ENCODE measurements at places on chromosomes 12 and 14. TPM values are rescaled to one million over a fixed set of nuclear protein-coding genes. Genes with fewer than 3 reads are reported as not detected.
A peak's percentile ranks its signal among the peaks of the same experiment; 100 is the strongest.

DNA sequence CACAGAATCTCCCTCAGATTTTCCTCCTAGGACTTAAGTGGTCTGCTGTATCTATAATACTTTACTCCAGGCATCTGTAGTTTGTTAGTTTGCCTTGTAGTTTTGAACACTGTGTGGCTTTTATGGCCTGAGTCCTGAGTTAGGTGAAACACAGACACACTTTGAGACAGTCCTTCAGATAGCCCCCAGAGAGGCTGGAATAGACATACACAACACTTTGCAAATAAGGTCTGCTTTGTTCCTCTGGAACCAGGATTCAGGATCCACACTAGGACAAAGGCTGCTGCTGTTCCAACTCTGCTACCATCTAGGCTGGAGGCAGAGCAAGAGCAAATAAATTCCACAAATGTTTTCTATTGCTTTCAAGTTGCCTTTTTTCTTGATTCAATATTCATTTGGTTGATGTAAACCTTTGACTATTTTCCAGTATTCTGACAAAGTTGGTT, 41.4 kb upstream of the INSM2 start:
- DNase-seq: no peak

GRCh38 chr14:90816681-90817436, 629 bp upstream of the TTC7B start:
- no peak for DNase-seq

- no peak for DNase-seq
Measured at GRCh38 chr14:31492759-31493498, 5.1 kb upstream of the GPR33 start.

- no peak for DNase-seq
Measured at GRCh38 chr14:94163796-94164195, 10.3 kb upstream of the PPP4R4 start.

Gene CRADD
- 35.8 TPM for total RNA-seq

DNA sequence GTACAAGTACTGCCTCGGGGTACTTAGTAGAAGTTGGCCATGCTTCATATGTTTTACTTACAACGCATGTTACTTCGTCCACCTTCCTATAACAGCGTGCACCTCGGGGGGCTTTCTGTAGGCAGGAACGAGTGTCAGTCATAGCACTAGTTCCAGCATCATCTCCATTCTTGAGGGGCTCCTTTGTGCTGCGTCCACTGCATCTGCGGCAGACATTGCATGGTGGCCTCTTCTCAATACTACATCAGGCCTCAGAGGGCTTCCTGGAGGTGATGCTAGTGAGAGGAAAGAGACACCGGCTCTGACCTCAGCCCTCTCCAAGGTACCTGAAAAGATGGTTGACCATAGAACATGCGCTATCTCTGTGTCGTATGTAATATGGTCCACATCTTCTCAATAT, 121.2 kb upstream of the RTL1 start:
- no peak for DNase-seq

GRCh38 chr12:124550123-124551089, 17.0 kb downstream of the NCOR2 start:
- DNase-seq: no peak

Gene PTCSC3
- not detected for total RNA-seq

- DNase-seq: peak; percentile 66
Measured at GRCh38 chr14:104085032-104085888, at the start of gene ASPG. ASPG (plus strand) TSS chr14:104085700; CDS start chr14:104085771, 71 bp downstream.

GRCh38 chr12:51434305-51434704, 9.7 kb downstream of the SLC4A8 start:
- DNase-seq: no peak

DNA sequence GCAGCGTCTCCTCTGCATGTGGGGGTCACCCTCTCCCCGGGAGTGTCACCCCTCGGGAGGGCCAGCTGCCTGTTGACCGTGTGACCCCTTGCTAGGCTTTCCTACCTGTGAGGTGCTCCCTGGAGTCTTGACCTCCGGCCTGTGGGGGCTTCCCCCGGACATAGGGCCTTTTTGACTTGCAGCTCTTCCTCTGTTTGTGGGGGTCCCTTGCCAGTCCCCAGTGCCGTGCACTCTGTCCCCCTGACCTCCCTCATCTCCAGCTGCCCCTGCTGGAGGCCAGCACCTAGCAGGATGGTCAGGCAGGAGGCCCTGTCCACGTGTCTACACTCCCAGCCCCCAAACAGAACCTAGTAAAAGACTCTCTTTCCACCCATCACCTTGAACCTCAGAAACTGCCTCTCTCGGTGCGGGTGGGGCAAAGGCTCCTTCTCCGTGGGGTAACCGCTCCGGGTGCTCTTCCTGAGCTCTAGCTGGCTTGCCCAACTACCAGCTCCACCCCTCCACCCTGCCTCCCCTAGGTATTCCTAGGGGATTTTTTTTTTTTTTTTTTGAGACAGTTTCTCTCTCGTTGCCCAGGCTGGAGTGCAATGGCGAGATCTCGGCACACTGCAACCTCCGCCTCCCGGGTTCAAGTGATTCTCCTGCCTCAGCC, 810 bp downstream of the AACS start:
- no peak for DNase-seq

All from Right ventricle myocardium superior (tissue), 1 donor.